Gastrocnemius medialis (tissue), 4 donors: ENCODE measurements at places on chromosomes 3 and 15. TPM values are rescaled to one million over a fixed set of nuclear protein-coding genes. Genes with fewer than 3 reads are reported as not detected.

GRCh38 chr15:62071711-62072308 lies 5.0 kb downstream of the C2CD4A start:
- no peak for DNase-seq

- DNase-seq, result no peak
Measured at GRCh38 chr3:186442162-186442561, 80.1 kb upstream of the DGKG start.

- no peak for DNase-seq
Measured at GRCh38 chr15:35481992-35482391, 64.0 kb downstream of the DPH6 start.

- DNase-seq, result no peak
Measured at GRCh38 chr3:30340500-30340899, 265.9 kb upstream of the TGFBR2 start.

DNA sequence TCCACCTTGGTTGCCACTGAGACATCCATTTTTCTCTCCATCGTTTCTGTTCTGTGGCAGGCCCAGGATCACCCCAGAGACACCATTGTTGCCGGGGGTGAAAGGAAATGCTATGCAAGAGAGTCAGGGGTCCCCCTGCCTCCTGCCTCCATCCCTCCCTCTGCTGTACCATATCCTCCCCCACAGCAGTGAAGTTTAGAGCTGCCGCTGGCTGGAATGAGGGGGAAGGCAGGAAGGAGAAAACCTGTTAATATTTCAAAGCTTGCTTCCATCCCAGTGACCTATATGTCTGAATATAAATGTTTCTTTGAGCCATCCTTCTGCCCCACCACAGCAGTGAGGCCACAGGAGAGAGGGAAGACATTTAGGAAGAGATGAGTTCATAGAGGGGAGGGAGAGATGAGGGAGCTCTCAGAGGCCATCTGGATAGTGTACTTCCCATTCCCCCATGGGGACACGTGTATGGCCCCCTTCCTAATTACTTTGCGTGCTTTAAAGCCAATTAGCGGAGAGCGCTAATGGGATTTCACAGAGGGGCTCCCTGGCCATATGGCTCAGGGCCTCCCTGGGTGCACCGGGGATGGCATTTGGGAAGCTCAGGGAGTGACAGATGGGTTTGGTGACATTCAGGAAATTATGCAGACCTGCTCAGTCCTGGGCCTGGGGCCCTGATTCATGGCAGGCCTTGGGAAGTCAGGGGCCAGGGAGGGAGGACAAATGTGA lies 40.4 kb upstream of the CHRNB4 start:
- DNase-seq, result no peak

GRCh38 chr15:83011271-83012075 lies at the start of gene C15orf40:
Gene C15orf40 (minus strand): TSS chr15:83011639. CDS start chr15:83011607, 32 bp downstream.
- DNase-seq, result peak; percentile 83

DNA sequence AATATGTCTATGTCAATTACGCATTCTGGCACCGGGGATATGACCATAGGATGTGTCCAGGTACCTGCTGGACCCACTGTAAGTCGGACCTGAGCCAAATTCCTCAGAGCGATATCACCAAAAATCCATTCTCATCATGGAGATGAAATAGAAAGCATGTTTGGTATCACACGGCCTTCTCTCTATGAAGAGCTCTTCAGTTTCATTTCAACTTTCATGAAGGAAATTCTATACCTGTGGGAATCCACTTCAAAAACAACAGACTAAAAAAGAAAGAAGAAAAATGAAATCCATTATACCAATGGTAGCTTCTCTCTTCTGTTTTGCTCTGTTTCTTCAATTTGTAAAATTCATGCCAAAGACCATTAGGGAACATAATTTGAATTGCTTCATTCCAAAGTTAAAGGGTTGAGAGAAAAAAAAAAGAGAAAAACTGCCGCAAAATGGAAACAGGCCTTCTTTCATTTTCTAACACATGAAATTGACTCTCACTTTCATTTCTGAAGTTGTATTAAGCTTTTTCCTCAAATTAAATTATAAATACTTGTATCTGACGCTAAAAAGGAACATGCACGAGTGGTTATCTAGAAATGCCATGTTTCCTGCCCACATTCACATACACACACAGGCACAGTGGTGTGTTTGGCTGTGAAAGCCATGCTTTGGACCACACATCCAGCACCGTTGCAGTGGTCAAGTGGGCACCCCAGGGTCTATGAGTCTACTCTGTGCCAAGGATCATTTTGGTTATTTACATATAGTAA lies 46.9 kb upstream of the DIPK2A start:
- DNase-seq, result no peak

DNA sequence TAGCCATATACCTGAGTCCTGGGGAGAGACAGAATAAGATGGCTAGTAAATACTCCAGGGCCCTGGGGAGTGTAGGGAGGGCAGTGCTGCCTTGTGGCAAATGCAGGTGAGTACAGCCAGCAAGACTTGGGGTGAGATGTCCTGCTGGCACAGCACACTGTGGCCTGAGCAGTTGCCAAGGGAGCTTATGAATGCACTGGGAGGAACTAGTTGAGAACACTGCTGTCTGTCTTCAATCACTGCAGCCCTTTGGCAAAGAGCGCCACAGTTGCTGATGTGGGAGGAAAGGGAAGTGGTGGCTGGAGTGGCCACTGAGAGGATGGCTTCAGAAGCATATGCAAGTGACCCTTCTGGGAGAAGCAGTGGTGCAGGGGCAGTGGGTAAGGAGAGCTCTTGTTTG lies 264.6 kb downstream of the RORA start:
- peak; percentile 78 for DNase-seq

- no peak for DNase-seq
Measured at GRCh38 chr3:14569474-14570000, 29.4 kb upstream of the GRIP2 start.

GRCh38 chr3:122800706-122801237 lies 5.9 kb downstream of the SLC49A4 start:
- DNase-seq, result no peak

DNA sequence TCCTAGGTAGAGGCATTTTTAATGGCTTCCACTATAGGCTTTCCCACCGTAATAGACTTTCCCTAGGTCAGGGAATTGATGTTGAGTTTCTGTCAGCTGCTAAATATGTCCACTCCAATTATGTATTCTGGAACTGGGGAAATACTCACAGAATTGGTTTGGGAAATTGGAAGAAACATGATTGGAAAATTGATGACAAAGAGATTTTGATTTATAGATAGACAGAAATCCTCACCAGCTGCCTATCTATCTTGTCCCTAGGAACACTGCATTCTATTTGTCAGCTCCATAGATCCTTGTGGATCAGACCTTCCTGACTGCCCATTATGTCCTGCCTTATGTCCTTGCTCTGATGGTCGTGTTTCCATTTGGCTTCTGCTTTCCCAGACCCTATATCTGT lies 75.6 kb upstream of the TNIK start:
- DNase-seq, result no peak

DNA sequence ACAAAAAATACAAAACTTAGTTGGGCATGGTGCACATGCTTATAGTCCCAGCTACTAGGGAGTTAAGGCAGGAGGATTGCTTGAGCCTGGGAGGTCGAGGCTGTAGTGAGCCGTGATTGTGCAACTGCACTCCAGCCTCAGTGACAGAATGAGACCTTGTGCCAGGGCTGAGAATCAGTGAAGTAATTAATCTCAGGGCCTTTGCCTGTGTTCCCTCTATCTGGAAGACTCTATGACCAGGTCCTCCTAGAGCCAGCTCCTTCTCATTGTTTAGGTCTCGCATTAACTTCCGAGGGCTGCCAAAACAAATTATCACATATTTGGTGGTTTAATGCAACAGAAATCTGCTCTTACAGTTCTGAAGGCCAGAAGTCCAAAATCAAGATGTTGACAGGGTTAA lies 41.4 kb upstream of the FLNB start:
- DNase-seq, result no peak

DNA sequence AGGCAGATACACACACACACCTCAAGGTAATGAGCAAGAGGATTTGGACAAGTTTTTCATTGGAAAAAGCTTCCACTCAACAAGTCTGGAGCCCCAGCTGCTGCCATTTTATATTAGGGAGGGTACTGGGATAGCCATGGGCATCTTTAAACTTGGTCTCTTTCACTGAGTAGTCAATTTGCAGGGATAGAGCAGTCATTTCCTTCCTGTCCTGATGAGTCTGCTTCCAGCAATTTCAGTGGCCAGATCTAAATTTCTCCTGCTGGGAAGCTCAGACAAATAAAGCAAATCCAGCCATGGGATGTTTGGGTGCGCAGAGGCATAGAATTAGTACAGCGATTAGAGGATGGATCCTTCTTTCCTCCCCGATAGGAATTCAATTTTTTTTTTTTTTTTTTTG lies 874 bp upstream of the ERC2 start:
- DNase-seq, result no peak

GRCh38 chr15:89825271-89825940 lies 10.8 kb upstream of the ANPEP start:
- DNase-seq, result no peak

DNA sequence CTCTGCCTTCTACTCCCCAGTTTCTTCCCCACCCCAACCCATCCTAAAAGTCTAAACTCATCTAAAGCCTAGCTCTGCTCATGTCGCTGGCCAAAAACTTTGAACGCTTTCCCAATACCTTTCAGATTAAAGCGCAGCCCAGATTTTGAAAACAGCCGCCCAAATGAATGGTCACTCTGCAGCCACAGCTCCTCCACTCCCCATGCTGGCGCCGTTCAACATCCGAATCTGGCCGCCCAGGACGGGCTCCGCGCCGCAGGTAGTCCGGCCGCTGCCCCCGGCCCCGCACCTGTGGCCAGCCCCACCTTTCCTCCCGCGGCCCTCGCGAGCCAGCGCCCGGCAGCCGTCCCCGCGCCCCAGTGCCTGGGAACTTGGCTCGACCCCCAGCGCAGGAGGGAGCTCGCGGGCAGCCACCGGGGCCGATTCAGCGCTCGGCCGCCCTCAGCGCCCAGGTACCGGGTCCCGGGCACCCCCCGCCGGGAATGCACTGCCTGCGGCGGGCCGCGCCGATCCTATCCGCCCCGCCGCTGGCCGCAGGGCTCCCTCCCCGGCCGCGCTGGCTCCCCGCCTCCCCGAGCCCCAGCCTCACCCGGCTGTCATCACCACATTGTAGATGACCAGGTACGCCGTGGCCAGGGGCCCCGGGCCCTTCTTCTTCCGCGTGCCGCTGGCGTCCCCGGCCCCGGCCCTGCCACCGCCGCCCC lies 417 bp downstream of the HACD2 start:
- DNase-seq, result peak; percentile 22

DNA sequence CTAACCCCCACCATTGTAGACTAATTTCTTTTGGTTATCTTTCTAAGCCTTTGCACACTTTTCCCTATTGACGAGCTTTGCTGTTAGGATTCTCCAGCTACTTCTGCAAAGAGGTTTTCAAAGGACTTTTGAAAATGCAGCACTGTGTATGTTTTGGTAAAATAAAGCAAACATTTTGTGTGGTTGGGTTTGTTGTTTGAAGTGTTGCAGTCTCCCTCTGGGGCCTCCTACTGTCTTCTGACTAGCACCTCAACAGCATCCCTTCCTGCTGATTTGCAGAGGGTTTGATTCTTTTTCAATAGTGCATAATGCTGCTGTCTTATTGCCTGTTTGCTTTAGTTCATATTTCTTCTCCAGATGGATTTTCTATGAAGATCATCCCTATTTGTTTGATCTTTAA lies 775.1 kb upstream of the CFAP20DC start:
- no peak for DNase-seq

- DNase-seq, result no peak
Measured at GRCh38 chr15:82904574-82904973, 47.9 kb downstream of the HOMER2 start.

- no peak for DNase-seq
Measured at GRCh38 chr3:129428007-129428375, 445 bp downstream of the EFCAB12 start.

GRCh38 chr15:26667222-26667988 lies 105.5 kb downstream of the GABRB3 start:
- DNase-seq, result no peak

- DNase-seq, result no peak
Measured at GRCh38 chr3:54982807-54983206, 54.9 kb upstream of the LRTM1 start.

DNA sequence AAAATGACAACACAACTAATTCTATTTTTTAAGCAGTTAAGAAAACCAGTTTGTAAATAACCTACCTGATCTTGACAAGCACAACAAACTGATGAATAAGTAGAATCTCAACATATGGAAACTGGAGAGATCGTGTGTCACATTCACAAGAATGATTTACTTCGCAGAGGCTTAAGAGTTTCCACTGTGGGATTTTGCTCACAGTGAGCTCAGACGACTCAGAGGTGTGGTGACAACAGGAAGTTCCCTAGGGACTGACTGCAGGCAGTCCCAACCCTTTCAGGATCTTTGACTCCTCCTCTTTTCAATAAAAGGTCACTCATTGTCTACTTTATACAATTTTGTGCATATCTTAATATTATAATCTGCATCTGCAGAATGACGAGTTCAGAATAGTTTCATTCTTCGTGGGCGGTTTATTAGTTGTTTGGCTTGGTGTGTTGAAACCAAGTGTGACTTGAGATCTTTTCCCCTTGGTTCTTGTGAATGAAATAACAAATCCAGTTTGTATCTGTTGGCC lies at the start of gene LIPH:
Gene LIPH, minus strand, starts transcription at position 231 of the 520 bp plus-strand sequence. Its CDS starts 117 bp downstream, at position 114.
- DNase-seq, result no peak

- DNase-seq, result no peak
Measured at GRCh38 chr3:138389841-138390581, 41.6 kb downstream of the MRAS start.

DNA sequence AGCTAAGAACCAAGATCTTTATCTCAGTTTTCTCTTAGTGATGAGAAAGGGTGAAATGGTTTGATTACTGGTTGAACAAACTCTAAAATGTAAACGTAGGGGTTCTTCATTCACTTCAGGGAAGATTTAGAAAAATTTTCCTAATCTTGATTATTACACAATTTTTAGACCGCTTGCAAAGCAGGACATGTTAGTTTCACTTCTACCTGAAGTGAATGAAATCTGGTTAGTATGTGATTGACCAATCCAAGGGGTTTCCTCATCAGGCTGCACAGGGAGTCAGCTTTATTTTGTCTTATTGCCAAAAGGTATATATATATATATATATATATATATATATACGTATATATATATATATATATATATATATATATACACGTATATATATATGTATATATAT lies 740.4 kb downstream of the TUSC7 start:
- DNase-seq, result no peak

Gene ZNF860
- total RNA-seq, result not detected

Gene IL5RA
- total RNA-seq, result not detected

Gene CDCP1
- total RNA-seq, result 0.42 TPM

Gene SLC6A1
- total RNA-seq, result 0.32 TPM

Gene ERICH6
- total RNA-seq, result not detected

Gene MESP2
- not detected for total RNA-seq

Gene EXD1
- not detected for total RNA-seq

Gene RYR3
- total RNA-seq, result 29.5 TPM

Gene CDHR4
- total RNA-seq, result not detected

Gene FANCD2OS
- total RNA-seq, result not detected

Gene OR5K2
- not detected for total RNA-seq

Gene CRABP1
- not detected for total RNA-seq
